ENCODE measurements at places on chromosomes 6 and 20.

DNA sequence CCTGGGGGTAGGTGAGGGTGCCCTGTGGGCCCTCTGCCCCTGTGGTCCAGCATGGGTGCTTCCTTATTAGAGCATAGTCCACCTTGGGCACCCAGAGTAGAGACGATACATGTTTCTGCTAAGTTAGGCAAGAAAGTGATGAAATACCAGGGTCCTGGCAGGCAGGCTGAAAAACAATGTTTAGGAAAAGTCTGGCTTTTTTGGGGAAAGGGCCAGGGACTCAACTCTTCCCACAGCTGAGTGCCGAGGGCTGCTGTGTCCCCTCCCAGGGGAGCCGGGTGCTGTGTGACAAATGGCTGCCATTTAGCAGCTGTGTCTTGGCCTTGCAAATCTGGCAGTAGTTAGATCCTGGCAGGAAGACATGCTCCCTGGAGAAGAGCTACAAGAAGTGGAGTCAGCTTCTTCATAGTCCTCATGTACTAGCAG lies 61.5 kb downstream of the RREB1 start:
- no peak for DNase-seq

DNA sequence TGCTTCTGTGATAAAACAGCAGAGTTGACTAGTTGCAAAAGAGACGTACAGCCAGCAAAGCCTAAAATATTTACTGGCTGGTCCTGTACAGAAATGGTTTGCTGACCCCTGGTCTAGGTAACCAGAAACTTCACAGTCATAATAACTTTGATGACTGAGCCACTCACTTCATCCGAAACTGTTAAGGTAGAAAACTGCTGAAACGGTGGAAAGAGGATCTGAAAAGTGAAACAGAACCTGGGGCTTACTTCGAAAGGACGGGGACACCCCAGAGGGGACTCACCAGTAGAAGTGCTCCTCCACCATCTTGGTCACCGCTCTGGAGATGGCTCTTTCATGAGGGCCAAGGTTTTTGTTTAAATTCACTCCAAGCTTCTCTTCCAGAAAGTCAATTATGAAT lies 16.4 kb downstream of the FAXC start:
- DNase-seq = no peak

- DNase-seq = no peak
Measured at GRCh38 chr20:4782378-4782772, 60.7 kb downstream of the PRND start.

DNA sequence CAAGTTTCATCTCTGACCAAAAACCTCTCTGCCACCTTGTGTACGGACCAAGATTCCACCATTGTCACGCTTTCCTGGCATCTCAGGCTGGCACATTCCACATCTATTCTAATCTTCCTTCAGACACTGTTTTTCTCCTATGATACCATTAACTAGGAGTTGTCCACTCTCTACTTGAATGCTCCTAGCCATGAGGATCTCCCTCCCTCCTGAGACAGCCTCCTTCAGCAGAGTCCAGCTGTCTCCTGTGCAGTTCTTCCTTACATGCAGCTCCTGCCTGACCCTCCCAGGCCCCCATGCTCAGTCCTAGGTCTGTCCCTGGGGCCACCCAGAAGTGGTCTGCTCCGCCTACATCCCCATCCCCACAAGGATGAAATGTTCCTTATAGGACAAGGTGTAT lies 90.9 kb downstream of the CHMP4B start:
- DNase-seq = no peak

DNA sequence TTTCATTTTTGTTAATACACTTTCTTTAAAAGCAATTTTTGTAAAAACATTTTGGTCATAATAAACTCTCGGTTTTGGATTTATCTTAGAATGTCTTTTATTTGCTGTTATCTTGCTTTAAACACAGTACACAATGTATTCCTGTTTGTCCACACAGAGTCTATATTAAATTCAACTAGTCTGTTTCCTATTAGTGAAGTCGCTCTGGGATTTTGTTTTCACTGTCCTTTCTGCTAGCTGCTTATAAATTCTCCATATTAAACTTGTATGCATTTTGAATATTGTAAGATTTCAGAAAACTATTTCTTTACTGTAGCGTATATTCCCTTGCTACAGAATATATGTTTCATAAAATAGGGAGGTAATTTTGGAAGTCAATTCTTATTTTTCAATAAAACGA lies 630.2 kb downstream of the HDGFL1 start:
- DNase-seq = no peak

GRCh38 chr6:107832151-107833056 lies 8.3 kb upstream of the SCML4 start:
- no peak for DNase-seq

- DNase-seq = no peak
Measured at GRCh38 chr20:23267909-23268308, 82.7 kb upstream of the NXT1 start.

DNA sequence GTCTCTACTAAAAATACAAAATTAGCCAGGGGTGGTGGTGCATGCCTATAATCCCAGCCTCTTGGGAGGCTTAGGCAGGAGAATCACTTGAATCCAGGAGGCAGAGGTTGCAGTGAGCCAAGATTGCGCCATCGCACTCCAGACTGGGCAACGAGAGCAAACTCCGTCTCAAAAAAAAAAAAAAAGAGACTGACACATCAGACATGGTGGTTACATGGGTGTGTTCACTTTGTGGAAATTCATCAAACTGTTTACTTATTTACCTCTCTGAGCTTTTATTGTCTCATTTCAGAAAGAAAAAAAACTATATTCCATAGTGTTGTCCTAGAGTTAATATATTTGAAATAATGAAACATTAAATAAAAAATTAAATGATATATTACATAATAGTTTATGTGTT lies 64.8 kb downstream of the MBOAT1 start:
- no peak for DNase-seq

- DNase-seq = no peak
Measured at GRCh38 chr20:23918896-23919295, 39.3 kb upstream of the CST5 start.

- no peak for DNase-seq
Measured at GRCh38 chr20:23206061-23206460, 119.9 kb upstream of the CD93 start.

DNA sequence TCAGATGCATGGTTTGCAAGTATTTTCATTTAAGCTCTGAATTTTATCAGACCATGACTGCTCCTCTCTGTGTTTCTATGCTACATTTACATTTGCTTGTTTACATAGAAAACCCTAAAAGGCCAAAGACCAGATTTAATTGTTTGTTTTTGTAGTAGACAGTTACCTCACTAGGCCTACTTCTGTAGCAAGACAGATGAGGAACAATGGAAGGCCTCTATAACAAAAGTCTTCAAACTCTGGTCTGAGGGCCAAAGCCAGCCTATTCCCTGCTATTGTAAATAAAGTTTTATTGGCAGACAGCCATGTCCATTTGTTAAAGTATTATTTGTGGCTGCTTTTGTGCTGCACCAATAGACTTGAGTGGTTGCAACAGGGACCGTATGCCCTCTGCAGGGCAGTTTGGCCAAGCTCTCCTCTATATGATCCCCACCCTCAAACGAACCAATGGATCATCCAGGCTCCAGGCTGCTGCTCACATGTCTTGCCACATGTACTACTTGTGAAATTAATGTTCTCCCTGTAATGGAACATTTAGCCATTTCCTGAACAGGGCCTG lies 182.0 kb downstream of the DOK5 start:
- no peak for DNase-seq

DNA sequence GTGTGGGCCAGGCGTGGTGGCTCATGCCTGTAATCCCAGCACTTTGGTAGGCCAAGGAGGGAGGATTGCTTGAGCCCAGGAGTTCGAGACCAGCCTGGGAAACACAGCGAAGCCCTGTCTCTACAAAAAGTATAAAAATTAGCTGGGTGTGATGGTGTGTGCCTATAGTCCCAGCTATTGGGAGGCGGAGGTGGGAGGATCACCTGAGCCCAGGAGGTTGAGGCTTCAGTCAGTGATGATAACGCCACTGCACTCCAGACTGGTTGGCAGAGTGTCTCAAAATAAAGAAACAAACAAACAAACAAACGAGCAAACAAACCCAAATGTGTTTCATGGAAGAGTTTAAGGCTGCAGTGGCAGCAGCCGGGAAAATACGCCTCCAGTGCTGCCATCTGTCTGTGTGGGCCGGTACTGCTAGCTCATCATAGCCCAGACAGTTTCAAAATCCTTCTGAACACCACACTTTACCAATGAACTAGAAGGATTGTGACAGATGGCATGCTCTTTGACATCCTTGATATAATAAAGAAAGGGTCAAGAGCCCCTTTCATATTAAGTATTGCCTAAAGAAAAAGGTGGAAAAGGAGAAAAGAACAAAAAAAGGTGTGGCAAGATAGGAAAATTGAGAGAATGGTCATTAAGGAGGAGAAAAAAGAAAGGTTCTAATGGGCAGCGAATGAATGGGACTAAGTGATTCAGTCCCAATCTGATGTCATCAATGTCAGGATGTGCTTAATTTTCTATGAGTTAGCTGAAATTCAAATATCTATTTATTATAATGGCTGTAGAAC lies 298.6 kb downstream of the SYNE1 start:
- DNase-seq = peak; percentile 41

GRCh38 chr20:45469336-45470261 lies at the start of gene WFDC2:
WFDC2 (plus strand) TSS chr20:45469753; CDS start chr20:45469782, 29 bp downstream.
- no peak for DNase-seq

DNA sequence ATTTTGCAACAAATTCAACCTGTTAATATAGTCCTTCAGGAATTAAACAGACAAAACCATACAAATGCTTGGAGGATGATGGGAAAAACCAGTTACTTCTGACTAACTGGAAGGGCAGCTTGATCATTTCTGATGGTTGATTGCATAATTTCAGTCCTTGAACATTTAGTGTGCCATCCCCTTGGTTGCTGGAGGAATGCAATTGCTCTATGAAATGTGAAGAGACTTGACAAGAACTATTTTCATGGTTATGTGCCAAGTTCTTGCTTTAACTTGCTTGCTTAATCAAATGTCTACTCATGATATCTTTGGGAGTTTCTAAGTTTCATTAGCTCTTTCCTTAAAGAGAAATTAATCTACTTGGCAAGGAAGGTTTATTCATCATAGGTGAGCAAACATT lies 45.2 kb downstream of the ANKEF1 start:
- DNase-seq = no peak

DNA sequence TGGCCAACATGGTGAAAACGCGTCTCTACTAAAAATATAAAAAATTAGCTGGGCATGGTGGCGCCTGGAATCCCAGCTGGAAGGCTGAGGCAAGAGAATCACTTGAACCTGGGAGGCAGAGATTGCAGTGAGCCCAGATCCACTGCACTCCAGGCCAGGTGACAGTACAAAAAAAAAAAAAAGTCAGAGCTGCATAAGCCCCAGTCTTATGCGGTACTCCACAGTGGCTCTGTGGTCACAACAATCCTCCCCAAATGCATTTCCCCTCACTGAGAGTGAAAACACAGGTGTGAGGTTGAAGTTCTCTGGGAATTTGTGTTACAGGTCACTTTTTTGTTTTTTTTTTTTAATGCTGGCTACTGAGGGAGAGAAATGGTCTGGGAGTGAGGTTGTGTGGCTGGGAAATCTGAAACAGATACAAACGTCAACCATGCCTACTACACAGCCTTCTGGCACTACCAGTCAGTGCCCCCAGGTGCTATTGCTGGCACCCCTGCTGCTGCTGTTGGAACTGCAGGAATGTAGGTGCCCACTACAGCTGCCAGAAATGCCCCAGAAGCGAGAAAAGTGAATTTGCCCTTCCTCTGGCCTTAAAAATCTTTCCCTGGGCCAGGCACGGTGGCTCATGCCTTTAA lies 5.7 kb downstream of the MRPS26 start:
- no peak for DNase-seq

DNA sequence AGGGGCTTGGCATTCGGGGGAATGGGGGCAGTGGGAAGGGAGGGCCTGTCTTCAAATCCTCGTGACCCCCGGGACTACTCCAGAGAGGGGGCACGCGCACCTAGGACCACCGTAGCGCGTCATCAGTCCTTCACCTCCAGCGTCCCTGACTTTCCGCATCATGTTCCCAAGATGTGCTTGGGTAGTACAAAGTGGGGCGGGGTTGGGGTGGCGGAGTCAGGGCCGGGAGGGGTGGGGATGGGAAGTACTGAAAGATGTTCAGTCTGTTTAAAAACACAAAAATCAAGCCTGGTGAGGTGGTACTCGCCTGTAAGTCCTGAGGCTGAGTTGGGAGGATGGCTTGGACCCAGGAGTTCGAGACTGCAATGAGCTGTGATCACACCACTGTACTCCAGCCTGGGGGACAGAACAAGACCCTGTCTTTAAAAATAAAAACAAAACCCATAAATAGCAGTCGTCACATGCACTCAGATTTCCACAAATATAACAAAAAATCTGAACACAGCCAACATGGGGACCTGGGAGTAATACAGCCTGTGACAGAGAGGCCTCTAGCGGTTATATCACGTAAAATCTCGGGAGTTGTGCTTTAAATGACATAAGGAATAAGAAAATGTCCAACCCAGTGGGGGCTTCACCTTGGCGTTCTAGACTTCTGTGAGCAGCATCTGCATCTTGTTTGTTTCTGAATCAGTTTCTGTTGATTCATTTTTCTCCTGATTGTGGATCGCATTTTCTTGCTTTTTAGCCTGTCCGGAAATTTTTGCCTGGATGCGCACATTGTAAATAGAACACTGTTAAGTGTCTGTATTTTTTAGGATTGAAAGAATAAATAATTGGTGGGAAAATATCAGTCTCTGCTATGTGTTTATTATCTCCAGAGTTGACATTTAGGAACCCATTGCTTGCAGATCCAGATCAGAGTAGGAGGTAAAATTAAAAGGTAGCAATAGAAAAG lies 698 bp upstream of the LRP11 start:
- peak; percentile 17 for DNase-seq

DNA sequence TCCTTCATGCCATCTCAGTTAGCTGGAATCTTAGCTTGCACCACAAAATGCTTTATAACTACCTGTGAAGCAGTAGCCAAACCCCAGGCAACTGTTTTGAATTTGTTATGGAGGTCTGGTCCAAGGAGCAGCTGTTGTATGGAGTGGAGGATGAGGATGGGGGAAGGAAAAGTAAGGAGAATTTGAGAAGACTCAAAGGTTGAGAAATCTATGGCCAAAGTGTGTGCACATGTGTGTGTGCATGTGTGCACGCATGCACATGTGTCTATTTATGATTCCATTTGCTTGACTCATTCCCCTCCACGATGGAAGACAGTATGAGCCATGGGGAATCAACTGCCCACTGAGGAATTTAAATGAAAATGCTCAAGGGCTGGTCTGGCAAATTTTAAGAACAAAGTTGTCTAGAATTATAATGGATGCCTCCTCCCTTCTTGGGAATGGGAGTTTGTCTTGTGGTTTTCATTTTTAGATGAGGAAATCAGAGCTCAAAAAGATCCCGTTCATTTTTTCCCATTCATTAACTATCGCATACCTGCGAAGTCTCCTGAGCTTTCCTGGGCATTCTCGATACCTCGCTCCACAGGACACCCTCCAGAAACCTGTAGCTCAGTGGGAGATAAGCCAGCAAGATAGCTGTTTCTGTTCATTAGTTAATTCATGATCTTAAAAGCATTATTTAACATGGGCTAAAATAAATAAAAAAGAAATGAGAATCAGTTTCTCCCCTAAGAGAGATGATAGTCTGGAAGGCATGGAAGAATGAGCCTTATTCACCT lies 152.3 kb upstream of the NEDD9 start:
- no peak for DNase-seq

All from T-helper 1 cell (primary cell).